G401 (cell line): ENCODE measurements at places on chromosomes 1 and 21.

- DNase-seq = no peak
Observed at GRCh38 chr21:32521736-32522355, 63.5 kb downstream of the TCP10L start.

GRCh38 chr21:36034211-36034913 lies 26.0 kb downstream of the SETD4 start:
- no peak for DNase-seq

DNA sequence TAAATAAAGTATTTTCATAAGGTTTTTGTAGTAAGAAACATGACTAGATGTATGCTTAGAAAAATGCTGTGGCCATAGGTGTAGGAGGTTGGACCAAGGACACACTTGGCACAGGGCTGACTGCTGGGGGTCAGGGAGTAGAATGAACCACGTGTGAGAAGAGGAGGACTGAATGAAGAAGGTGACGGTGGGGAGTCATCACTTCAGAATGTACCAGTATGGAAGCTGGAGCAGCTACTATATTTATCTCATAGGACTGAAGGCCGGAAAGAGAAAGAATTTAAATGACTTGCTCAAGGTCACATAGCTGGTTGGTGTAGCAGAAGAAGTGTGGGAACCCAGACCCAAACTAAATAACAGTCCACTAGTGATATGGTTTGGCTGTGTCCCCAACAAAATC lies 79.8 kb upstream of the HAO2 start:
- DNase-seq = no peak

- no peak for DNase-seq
Observed at GRCh38 chr1:206005234-206005633, 2.0 kb upstream of the RAB7B start.

DNA sequence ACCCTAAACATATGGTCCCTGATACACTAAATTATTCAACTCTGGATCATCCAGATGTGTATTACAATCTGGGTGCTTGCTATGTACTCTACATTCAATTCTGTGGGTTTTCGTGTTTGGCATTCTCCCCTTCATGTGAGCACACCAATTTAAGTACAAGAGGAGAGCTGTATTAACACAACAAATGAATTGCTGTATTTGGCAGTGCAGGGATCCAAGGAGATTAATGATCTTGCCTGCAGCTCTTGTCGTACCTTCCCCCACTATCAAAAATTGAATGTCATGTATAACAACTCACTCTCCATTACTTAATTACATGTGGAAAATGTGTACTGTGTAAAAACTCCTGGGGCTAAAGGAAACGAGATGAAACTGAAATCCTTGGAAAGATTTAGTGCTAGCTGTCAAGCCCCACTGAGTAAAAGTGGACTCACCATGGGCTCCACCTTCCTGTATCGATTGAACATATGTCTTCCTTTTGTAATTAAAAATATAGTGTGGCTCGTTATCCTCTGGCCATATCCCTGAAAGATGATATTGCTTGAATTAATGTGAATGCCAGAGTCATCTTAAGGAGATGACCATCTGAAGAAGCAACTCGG lies 172.2 kb upstream of the L1TD1 start:
- peak; percentile 60 for DNase-seq

DNA sequence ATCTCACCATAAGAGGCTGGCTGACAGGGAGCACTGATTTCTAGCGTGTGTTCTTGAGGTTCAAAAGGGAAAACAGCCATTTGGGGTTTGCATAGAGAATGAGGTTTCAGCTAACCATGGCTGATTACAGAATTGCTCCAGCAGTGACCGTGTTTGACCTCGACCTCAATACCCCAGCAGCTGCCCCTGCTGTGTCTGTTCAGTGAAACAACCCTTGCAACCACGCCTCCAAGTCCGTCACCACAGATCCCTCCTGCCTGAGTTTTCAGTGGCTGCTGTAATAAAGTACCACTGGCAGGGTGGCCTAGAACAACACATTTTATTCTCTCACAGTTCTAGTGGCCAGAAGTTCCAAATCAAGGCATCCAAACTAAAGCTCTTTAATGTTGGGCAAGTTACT lies 147.7 kb downstream of the HUNK start:
- no peak for DNase-seq

GRCh38 chr1:107877092-107877491 lies 87.9 kb downstream of the VAV3 start:
- no peak for DNase-seq

GRCh38 chr1:23116921-23117699 lies 51.5 kb downstream of the LUZP1 start:
- DNase-seq = no peak

- no peak for DNase-seq
Observed at GRCh38 chr1:210633636-210634035, 304.9 kb downstream of the HHAT start.

GRCh38 chr1:184745110-184745509 lies 9.5 kb downstream of the EDEM3 start:
- DNase-seq = no peak

- DNase-seq = no peak
Observed at GRCh38 chr1:6584126-6585080, 4.6 kb downstream of the ZBTB48 start.

- no peak for DNase-seq
Observed at GRCh38 chr1:151475175-151475574, 15.9 kb upstream of the POGZ start.

- DNase-seq = no peak
Observed at GRCh38 chr21:34771512-34772028, 102.8 kb downstream of the CLIC6 start.

DNA sequence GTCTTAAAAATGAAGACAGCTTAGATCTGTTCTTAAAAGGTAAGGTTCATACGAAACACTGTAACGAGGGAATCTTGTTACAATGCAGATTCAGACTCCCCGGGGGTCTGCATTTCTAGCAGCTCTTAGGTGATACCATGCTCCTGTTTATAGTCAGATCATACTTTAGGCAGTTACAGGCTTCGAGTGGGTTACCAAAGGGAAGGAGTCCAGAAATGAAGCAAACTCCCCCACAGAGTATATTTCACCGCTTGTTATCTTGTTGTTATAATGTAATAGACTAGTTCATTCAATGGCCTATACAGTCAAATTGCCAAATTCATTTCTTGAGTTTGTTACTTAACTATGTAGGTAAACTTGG lies 601.1 kb downstream of the USP25 start:
- no peak for DNase-seq

DNA sequence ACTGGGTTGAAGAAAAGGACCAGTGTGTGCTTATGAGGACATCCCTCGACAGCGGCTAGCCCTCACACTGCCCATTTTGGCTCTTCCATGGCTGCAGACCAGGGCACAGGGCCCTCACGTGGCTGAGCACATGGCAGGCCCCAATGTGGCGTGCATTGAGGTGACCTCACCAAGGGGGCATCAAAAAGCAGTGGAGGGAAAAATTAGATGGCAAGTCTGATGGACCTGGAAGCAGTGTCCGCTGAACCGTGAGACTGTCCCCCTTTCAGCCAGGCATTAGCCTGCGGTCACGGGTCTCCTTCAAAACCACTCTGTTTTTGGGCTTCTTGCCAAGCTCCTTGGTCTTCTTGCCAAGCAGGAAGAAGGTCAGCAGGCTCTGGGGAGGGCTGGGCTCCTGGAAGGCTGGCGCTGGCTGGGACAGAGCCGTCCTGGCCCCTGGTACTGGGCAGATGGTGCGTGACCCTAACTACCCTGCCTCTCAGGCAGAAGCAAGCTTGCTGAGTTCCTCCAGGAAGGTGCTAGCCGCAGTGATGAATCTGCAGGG lies 30.8 kb downstream of the TRIM67 start:
- DNase-seq = peak; percentile 98
